ENCODE measurements at places on chromosomes 1 and 21.

DNA sequence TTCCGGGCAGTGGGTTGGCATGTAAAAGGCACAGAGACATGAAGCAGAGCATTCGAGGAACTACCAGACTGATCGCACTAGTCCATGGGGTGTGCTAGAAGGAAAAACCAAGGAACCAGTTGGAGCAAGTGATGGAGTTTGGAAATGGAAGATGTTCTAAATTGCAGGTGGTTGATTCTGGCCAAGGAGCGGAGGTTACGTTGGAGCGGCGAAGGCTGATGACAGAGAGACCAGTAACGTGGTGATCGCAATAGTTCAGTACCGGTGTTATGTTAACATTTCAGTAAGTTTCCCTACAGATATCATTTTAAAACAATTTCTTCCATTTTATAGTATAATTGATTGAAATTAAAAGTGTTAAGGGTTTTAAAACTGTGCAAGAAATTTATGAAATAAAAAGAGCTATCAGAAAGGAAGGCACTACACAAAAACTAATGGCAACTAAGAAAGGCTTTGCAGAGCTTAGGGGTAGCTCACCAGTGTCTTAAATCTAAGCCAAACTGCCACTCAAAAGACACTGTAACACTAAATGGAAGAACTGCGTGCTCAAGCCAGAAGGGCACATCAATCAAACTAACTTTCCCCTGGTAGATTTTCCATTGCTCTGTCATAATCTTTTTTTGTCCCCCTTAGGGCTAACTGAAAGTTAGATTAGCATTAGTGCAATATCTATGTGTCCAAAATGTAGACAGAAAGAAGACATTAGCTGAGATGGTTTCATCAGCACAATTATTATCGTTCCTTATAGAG, 11.3 kb upstream of the HEATR1 start:
- DNase-seq: no peak

DNA sequence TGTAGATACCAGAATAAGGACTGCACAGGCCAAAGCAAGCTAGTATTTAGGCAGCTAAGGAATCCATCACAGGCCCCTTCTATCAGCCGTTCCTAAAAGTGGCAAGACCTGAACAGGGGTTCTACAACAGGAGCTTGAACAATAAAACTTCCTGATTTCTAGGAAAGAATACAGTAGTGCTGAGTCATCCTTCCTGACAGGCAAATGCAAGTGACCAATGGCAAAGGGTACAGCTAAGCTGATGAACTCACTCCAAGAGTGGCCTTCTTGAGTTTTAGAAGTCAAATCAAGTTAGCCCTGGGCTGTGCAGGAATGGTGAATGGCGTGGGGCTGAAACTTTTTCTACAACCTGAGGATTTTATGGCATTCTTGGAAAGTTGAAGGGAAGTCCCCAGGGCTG, 112.9 kb downstream of the GREM2 start:
- no peak for DNase-seq

DNA sequence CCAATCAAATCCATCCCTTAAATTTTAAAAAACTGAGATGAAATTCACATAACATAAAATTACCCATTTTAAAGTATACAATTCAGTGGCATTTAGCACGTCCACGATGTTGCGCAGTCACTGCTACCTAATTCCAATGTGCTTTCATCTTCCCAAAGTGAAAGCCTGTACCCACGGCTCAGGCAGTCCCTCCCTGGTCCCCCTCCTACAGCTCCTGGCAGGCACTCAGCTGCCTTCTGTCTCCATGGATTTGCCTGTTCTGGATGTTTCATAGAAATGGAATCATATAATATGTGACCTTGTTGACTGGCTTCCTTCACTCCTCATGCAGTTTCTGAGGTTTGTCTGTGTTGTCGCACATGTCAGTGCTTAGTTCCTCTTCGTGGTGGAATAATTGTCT, 386.3 kb downstream of the CAMTA1 start:
- DNase-seq: no peak

GRCh38 chr1:201282931-201283829, at the start of gene PKP1:
Gene PKP1, plus strand, starts transcription at chr1:201283506. Its CDS starts 197 bp downstream, at chr1:201283703.
- peak; percentile 43 for DNase-seq

DNA sequence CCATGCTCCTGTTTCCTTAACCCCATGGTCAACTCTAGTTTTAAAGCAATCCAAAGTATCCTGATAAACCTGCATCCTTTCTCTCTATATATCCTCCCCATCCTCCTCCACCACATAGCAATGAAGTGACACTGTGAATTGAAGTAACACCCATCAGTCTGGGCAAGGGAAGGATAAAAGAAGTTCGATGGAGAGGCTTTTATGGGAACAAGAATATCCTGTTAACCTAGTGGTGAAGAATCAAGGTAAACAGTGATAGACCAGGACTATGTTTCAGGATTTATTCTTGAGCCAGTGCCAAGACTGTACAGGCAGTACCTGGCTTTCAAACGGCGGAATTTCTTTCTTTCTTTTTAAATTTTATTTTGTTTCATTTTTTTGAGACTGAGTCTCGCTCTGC, 17.6 kb downstream of the RABIF start:
- no peak for DNase-seq

- DNase-seq: no peak
Observed at GRCh38 chr1:162983671-162984425, 85.3 kb upstream of the RGS4 start.

- DNase-seq: no peak
Observed at GRCh38 chr1:51559064-51559500, 40.0 kb upstream of the EPS15 start.

DNA sequence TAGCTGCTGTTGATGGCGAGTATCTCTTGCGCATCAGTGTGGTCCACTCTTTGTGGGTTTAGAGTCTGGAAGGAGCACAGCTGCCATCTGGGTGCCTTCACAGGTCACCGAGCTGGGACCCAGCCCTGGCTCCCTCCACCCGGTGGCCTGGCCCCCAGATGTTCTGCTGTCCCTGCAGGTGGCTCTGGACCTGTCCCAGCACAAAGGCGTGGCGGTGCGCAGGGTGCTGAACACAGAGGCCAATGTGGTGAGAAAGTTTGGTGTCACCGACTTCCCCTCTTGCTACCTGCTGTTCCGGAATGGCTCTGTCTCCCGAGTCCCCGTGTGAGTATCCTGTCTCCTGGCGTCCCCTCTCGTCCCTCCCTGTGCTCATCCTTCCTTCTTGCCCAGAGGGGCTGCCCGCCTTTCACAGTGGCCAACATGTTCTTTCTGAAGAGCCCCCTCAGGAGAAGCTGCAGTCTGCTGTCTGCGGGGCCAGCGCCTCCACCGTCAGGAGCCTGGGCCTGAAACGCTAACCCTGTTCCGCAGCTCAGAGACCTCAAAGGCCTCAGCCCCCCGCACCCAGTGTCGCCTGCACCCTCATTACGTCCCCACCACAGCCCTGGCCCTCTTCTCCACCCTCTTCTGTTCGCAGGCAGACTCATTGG, 27.4 kb downstream of the QSOX1 start:
- DNase-seq: no peak

- DNase-seq: peak; percentile 79
Observed at GRCh38 chr1:211469938-211470529, 21.9 kb downstream of the RD3 start.

- peak; percentile 86 for DNase-seq
Observed at GRCh38 chr1:42146626-42147320, 6.4 kb upstream of the GUCA2B start.

DNA sequence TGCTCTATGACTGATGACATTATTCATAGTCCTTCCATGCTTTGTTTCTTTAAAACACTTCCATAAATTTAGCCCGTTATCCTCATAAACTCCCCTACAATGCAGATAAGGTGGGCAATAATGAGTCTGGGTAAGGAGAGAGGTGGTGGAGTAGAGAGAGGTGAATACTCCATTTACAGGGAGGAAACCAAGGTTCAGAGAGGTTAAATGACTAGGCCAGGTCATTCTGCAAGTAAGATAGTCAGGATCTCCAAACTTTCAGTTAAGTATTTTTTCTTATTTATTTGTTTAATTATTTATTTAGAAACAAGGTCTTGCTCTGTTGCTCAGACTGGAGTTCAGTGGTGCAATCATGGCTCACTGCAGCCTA, 26.1 kb downstream of the PAFAH2 start:
- no peak for DNase-seq

- no peak for DNase-seq
Observed at GRCh38 chr1:169059421-169059820, 47.1 kb upstream of the ATP1B1 start.

- no peak for DNase-seq
Observed at GRCh38 chr1:2300004-2300771, 72.1 kb downstream of the SKI start.

GRCh38 chr1:58441699-58442098, 104.8 kb downstream of the OMA1 start:
- no peak for DNase-seq

DNA sequence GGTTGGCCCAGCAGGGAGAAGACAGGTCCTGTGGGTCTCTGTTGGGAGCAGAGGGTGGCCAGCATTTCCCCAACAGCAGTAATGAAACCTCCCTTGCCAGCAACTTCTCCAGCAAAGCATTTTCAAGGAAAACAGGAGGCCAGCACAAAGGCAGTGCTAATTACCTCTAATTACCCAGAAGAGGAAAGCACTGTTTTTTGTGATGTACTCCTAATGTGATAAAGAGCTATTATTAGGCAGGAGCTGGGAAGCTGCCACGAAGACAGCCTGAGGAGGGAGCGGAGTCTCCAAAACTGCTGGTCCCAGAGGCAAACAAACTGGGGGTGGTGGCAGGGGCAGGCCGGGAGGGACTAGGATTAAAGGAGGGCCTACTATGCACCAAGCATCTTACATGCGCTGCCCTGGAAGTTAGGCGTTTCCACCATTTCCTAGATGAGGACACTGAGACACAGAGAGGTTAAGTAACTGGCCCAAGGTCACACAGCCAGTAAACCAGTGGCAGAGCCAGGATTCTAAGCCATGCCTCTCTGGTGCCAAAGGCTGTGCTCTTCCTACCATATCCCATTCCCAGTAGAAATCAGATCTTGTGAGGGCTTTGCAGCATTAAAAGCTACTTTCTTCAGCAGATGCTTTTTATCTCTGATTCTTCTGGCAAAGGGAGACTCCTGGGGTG, 24.5 kb downstream of the HTR6 start:
- no peak for DNase-seq

GRCh38 chr1:25555753-25556092, 12.3 kb downstream of the LDLRAP1 start:
- DNase-seq: no peak

DNA sequence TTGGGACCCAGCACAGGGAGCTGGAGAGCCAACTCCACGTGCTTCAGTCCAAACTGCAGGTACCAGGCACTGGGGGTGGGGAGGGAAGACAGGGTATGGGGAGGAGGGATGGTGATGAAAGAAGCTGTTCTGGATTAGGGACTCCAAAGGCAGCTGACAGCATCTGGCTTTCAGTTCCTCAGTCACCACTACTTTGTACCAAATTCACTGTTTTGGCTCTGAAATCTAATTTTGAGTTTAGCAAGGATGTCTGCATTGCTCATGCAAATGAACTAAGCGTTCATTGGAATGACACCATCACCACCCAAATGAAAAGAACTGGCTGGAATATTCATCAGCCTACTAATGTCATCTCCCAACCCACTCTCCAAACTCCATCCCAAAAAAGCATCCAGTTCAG, 8.7 kb downstream of the C1orf74 start:
- no peak for DNase-seq

GRCh38 chr1:208030288-208031091, 119.6 kb upstream of the CD34 start:
- no peak for DNase-seq

- no peak for DNase-seq
Observed at GRCh38 chr1:20466273-20466672, 19.7 kb downstream of the CAMK2N1 start.

GRCh38 chr1:234726359-234726943, 116.5 kb upstream of the IRF2BP2 start:
- DNase-seq: no peak

DNA sequence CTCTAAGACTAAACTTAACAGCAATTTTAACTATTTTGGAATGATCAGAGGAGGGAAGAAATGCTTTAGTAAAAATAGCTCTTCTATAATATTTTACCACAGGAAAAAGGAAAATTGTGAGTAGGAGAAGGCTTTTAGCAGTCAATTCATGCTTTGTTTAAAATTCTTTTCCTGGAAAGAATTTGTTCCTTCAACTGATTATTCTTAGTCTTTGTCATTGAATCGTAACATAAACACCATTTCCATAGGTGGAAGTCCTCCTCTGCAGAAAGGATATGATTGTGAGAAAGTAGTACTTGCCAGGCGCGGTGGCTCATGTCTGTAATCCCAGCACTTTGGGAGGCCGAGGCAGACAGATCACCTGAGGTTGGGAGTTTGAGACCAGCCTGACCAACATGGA, 11.9 kb upstream of the ACTA1 start:
- DNase-seq: no peak
